RCC 7860 (cell line): ENCODE measurements at places on chromosomes 12 and 14.

- no peak for DNase-seq
Measured at GRCh38 chr12:89210277-89210676, 142.0 kb downstream of the DUSP6 start.

GRCh38 chr12:120498870-120499515, 3.1 kb downstream of the DYNLL1 start:
- DNase-seq, result no peak

- peak; percentile 61 for DNase-seq
Measured at GRCh38 chr14:61477712-61478462, 156.5 kb downstream of the PRKCH start.

- no peak for DNase-seq
Measured at GRCh38 chr14:101026341-101026740, 122.8 kb upstream of the RTL1 start.

- DNase-seq, result no peak
Measured at GRCh38 chr14:105102893-105103292, 37.7 kb upstream of the GPR132 start.

- DNase-seq, result no peak
Measured at GRCh38 chr14:59905188-59905587, 14.8 kb upstream of the LRRC9 start.

DNA sequence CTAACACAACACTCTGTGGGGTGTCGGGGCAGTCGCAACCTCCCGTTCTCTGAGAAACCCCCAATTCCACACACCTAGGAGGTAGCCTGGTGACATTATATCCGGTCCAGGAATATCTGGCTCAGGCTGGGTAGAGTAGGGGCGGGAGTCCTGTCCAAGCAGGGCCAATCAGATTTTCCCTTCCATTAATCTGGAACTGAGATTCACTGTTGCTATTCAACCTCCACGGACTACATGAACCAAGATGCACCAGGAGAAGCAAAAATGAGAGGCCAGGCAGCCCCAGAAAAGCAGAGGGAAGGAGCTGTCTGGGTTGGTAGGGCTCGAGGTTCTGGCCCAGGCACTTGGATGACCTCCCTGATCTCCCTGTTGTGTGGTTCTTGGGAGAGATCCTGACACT, 51.0 kb downstream of the NINJ2 start:
- no peak for DNase-seq

- peak; percentile 84 for DNase-seq
Measured at GRCh38 chr14:102139286-102140026, at the start of gene WDR20. WDR20 (plus strand) TSS chr14:102139897; CDS start chr14:102139924, 27 bp downstream.

- no peak for DNase-seq
Measured at GRCh38 chr14:73462815-73463214, 4.5 kb upstream of the NUMB start.

DNA sequence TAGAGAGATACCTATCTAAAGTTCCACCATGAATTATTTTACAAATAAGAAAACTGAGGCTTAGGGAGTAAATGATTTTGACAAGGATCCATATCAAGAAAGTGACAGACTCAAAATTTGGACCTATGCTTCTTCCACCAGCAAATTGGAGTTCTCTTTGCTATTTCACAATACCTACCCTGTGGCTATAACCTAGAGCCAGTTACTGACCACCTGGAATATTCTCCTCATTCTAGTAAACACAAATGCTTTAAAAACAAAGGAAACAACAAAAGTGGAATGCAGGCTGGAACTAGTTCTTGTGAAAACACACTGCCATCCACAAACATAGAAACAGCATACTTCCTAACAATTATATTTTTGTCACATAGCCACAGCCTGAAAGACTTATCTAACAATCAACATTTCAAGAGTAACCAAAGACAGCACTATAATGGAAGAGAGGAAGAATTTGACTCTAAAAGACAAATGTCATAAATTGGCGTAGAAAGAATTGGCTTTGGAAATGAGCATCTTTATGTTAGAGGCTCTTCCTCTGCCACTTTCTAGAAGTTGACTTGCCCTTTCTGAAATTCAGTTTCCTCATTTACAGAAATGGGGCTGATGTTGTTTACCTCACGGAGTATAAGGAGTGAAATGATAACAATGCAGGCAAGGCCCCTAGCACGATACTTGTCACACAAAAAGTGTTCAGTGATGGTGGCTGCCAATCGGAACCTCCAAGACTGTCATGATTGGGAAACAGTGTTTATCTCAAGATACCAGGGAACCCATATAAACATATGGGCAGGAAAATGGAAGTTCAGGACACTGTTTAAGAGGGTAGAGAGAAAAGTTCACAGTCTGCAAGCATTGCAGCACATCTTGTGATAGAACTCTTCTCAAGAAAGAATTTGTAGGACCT, 138.6 kb upstream of the LGR5 start:
- DNase-seq, result no peak

DNA sequence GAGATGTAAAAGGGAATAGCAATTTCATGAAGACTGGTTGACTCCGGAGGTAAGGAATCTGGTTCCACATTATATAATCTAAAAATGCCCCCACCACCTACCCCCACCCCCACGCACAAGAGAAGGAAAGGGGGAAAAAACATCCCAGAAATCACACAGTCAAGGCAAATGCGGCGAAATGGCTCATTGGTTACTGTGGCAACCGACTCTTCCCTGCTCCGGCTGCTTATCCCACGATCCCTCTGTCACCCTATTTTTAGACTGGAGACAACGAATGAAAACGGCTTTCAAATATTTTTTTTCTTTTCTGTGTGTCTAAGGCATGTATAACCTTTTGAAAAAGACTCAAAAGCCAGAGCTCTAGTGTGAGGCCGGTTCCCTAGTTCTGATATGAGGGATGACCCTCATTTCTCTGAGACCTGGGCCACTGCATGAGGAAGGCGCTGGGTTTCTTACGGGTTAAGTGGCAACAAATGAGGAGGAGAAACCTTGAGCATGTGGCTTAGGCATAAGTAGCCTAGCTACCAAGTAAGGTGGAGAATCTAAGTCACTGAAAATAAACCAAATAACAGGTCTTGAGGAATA, 148.3 kb upstream of the GRIN2B start:
- DNase-seq, result no peak

DNA sequence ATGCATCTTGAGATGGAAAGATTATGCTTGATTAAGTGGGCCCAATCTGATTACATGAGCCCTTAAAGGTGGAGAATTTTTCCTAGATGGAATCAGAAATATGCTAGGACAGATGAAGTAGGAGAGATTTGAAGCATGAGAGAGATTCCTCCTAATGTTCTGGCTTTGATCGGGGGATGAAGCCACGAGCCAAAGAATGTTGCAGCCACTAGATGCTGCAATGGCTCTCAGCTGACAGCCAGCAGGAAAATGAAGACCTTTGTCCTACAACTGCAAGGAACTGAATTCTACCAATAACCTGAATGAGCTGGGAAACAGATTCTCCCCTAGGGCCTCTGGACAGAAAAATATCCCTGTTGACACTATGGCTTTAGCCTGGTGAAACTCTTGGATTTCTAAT, 82.6 kb upstream of the ATP2B1 start:
- DNase-seq, result no peak
